ENCODE measurements at places on chromosomes 16 and 17. TPM values are rescaled to one million over a fixed set of nuclear protein-coding genes. Genes with fewer than 3 reads are reported as not detected.

GRCh38 chr17:5399767-5400166, 19.7 kb downstream of the NUP88 start:
- DNase-seq = no peak

GRCh38 chr16:60170196-60170595, 1436.1 kb upstream of the GOT2 start:
- DNase-seq = no peak

Gene DLX3
- 0.22 TPM for total RNA-seq

DNA sequence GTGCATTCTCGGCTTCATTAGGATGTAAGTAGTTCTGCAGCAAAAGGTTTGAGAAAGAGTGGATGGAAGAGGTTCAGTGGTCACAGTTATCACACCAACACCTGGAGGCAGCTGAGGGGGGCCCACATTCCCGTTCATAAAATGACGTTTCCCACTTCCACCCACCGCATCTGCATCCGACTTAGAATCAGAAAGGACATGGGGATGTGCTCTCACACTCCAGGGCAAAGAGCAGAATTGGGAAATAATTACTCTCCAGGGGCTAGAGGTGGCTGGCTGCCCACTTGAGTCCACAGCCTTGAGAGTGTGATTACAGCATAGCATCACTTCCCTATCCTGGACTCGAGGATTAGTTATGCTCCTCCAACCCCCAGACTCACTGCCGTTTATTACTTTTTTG, 122.0 kb downstream of the CPPED1 start:
- no peak for DNase-seq

Gene CNGB1
- total RNA-seq = not detected

DNA sequence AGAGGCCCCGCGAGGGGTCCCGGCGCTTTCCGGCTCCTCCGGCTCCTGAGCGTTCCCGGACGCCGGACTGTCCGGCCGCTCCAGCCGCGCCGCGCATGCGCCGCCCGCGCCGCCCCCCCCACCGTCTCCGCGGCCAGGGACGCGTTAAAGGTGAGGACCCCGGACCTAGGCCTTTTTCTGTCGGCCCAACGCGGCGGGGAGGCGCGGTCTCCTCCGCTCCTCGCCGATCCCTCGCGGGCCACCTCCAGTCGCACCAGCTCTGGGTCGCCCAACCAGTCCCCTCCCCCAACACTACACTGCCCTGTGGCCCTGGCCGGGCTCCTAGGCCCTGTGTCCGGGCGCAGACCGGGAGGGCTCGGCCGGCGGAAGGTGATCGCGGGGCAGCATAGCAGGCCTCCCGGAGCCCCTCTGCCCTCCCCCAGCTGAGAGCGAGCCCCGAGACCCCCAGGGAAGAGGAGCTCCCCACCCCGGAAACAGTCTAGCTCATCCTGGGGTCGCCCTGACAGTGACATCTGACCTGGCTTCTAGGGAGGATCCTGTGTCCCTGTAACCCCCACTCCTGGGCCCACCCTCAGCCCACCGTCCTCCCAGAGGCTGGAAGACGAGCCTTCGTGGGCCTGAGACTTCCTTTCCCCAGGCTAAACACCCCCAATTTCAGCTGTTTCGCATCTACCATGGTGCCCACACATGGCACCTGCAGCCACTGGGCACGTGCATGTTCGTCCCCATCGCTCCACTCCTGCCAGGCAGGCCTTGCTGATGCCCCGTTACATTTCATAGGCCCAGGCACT, 14.7 kb upstream of the BCAR1 start:
- peak; percentile 83 for DNase-seq

GRCh38 chr16:85036236-85037049, 8.8 kb downstream of the KIAA0513 start:
- no peak for DNase-seq

DNA sequence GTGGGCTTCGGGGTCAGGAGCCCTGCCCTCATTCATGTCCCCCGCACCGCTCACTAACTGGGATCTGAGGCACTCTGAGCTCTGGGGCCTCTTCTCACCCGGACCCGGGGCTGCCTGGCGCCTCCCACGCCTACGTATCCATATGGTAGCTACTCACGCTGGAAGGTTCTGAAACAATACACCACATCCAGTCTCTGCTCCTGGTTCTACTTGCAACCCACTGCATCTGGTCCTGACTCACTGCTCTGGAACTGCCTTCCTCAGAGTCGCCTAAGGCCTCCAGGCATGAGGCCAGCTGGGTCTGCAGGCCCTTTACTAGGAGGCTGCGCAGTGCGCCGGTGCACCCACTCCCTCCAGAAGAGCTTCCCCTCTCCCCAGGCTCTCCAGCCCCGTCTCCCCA, 18.1 kb downstream of the USP36 start:
- no peak for DNase-seq

GRCh38 chr16:9820476-9821246, 361.6 kb downstream of the GRIN2A start:
- DNase-seq = no peak

Gene SARM1
- 12.7 TPM for total RNA-seq

All from sciatic nerve (tissue), 2 donors.